Posterior vena cava (tissue), 2 donors: ENCODE measurements at places on chromosomes 1 and 21. TPM values are rescaled to one million over a fixed set of nuclear protein-coding genes. Genes with fewer than 3 reads are reported as not detected.

Gene NEGR1
- 25.7 TPM for total RNA-seq

Gene ZNF695
- 0.23 TPM for total RNA-seq

Gene SDHB
- total RNA-seq = 80.5 TPM

Gene HSD3B2
- not detected for total RNA-seq

Gene FAM167B
- total RNA-seq = 8.6 TPM

Gene PAQR6
- total RNA-seq = 0.43 TPM

Gene TNNI3K
- total RNA-seq = 5.2 TPM

Gene RGS16
- total RNA-seq = 6.9 TPM

Gene HSF2BP
- 0.46 TPM for total RNA-seq

Gene OR2M3
- total RNA-seq = not detected

Gene KCNAB2
- 21.8 TPM for total RNA-seq

Gene SYT6
- total RNA-seq = 0.10 TPM

Gene FCER1A
- 0.93 TPM for total RNA-seq

Gene OSCP1
- total RNA-seq = 5.7 TPM

Gene ENAH
- total RNA-seq = 244 TPM

Gene TFF3
- total RNA-seq = 21.1 TPM

Gene ATAD3C
- total RNA-seq = 0.83 TPM

Gene SH3BGR
- total RNA-seq = 26.4 TPM

Gene OR2T29
- not detected for total RNA-seq

Gene SPATA46
- not detected for total RNA-seq

Gene TMEM82
- not detected for total RNA-seq

Gene LSM10
- 34.8 TPM for total RNA-seq

Gene NCF2
- total RNA-seq = 26.2 TPM

Gene FCN3
- 11.6 TPM for total RNA-seq

Gene TMEM54
- 33.5 TPM for total RNA-seq

Gene PLXNA2
- 40.6 TPM for total RNA-seq

Gene OR2AK2
- total RNA-seq = not detected

Gene RPTN
- total RNA-seq = not detected

Gene C1orf21
- total RNA-seq = 69.3 TPM

Gene LIPI
- not detected for total RNA-seq

Gene CD160
- not detected for total RNA-seq

Gene NEK7
- total RNA-seq = 117 TPM
